ENCODE measurements at places on chromosomes 4 and X.

GRCh38 chrX:17802756-17803155, 58.3 kb downstream of the RAI2 start:
- no peak for DNase-seq

GRCh38 chr4:152106781-152107321, 346.0 kb upstream of the GATB start:
- DNase-seq: no peak

DNA sequence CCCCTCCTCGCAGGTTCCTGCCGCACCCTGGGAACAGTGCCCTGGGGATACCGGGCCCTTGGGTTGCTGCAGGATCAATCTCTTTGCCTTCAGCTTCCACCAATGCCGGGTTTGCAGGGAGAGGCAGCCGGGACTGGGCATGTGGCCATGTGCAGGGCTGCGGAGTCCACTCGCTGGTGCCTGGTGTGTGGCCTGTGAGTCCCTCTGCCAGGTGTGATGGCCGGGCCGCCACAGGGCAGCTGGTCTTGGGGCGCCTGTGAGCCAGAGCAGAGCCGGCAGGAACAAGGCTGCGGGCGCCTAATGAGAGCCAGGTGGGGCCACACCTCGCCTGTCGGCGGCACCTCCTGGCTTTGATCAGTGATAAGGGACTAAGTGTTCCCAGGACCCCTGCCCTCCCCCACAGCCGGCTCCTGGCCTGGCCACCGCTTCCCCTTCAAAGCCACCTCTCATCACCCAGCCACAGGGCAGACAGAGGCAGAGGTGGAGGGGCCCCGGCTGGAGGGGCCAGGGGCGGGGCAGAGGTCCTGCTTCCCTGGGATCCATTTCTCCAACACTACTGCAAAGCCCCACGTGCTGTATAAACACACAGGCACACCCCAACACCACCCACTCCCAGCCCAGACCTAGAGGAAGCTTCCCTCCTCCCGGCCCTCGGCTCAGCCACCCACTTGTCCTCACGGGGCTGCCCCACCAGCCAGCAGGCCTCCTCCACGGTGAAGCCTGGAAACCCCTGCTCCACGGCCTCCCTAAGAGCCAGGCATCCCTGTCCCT, 132.7 kb downstream of the CPZ start:
- DNase-seq: no peak

- DNase-seq: no peak
Observed at GRCh38 chr4:109708990-109709389, 5.7 kb upstream of the CASP6 start.

DNA sequence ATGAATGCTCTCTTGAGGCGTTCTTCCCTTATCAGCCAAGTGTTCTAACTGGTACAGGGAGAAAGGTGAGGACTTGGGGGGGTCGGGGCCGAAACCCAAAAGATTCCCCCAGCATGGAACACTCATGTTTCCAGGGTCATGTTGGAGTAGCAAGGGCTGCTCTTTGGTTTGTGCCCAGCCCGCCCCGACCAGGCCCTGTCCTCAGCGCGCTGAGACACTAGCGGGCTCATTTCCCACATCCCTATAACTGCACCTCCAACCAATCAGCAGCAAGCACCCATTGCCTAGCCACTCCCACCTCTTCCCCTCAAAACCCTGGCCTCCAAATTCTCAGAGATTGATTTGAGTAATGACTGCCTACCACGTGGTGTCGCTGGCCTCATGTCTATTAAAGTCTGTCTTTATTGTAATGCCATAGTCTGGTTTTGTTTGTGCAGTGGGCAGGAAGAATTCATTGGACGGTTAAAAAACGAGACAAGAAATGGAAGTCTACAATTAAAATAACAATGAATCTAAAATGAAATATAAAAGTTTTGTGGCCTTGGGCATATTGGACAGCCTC, 1928.4 kb downstream of the STIM2 start:
- DNase-seq: no peak

- DNase-seq: peak; percentile 62
Observed at GRCh38 chr4:42627885-42628646, 28.8 kb downstream of the ATP8A1 start.

- peak; percentile 91 for DNase-seq
Observed at GRCh38 chr4:82780752-82781231, 17.8 kb downstream of the SCD5 start.

DNA sequence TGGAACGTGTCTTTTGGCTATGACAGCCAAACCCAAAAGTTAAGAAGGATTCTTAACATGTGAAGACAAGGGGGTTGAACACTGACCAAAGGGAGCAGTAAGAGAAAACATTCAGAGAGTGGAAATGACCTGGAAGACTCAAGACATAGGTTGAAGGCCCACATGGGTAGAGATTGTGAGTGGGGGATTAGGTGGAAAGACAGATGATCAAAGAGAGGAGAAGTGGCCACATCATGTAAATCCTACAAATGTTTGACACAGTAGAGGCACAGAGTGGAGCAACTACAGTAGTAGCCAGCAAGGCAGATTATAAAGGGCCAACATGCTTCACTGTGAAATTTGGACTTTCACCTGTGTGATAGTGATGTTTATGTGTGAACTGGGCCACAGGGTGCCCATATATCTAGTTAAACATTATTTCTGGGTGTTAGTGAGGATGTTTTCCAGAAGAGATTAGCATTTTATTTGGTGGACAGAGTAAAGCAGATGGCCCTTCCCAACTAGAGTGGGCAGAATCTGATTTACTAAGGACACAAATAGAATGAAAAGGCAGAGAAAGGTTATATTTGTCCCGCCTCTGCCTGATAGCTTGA, 559.3 kb downstream of the RAB28 start:
- DNase-seq: no peak

GRCh38 chrX:154655786-154656185, 2.4 kb upstream of the CTAG2 start:
- no peak for DNase-seq

DNA sequence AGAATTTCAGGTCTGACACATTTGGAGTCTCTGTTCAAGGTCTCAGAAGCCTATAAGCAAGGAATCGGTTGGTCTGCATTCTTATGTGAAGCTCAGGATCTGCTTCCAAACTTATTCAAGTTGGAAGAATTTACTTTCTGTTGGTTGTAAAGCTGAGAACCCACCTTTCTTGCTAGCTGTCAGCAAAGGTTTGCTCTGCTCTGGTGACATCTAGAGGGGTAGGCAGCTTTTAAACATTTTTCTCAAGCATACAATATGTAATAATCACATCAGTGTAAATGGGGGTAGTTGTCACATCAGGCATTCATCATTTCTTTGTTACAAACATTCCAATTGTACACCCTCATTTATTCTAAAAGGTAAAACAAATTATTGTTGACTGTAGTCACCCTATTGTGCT, 935.2 kb downstream of the TRAM1L1 start:
- DNase-seq: no peak

GRCh38 chr4:48680848-48681568, 99.1 kb downstream of the FRYL start:
- DNase-seq: no peak

GRCh38 chr4:38946919-38947318, 79.3 kb downstream of the FAM114A1 start:
- DNase-seq: no peak

- DNase-seq: no peak
Observed at GRCh38 chr4:7989654-7990053, 50.0 kb upstream of the AFAP1 start.

DNA sequence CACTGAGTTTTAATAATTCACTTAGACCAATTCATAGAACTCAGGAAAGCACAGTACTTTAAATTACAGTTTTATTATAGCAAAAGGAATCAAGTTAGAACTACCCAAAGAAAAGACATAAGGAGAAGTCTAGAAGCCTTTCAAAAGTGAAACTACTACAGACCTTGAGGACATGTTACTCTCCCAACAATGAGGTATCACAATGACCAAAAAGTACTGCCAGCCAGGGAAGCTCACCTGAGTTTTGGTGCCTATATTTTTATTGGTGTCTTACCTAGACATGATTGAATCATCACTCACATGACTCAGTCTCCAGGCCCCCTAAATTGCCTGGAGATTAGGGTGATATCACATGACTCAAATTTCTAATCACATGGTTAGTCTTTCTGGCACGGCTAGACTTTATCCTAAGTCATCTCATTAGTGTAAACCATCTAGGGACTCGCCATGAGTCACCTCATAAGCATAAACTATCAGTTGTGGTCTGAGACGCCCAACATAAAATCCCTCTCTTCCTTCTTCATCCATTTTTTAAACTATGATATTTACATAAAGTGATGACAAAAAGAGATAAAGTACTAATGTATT, 372.3 kb downstream of the TMA16 start:
- no peak for DNase-seq

GRCh38 chr4:7151668-7152227, 40.6 kb upstream of the SORCS2 start:
- peak; percentile 69 for DNase-seq
